ENCODE measurements at places on chromosomes 11 and 22.

DNA sequence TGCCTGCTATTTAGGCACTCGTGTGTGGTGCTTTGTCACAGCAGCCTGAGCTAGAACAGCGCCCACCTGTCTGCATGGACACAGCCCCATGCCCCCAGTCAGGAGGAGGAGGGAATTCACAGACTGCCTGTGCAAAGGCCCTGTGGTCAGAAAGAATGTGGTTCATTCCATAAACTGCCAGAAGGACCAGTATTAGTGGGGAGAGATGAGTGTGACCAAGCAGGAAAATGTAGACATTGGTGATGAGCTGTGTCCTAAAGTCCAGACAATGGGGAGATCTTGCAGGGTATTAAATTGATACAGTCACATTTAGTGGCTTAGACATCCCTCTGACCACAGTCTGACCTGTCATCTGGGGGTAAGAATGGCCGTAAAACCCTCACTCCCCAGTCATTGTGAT is 83.7 kb upstream of the LINC01488 start:
- no peak for DNase-seq

DNA sequence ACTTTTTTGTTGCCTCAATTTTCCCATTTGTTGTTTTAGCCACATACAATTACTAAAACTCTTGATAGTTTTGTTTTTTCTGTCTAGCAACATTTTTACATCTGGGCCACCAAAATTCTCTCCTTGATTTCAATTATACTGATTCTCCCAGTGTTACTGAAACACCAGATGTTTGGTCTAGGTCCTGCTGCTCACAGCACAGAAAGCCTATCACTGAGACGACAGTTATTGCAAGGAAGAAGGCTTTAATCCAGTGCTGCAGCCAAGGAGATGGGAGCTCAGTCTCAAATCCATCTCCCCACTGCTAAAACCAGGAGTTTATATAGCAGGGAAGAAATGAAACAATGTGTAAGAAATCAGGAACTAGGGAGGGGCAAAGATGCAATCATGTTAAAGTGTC is 837.7 kb upstream of the CNTN5 start:
- no peak for DNase-seq

DNA sequence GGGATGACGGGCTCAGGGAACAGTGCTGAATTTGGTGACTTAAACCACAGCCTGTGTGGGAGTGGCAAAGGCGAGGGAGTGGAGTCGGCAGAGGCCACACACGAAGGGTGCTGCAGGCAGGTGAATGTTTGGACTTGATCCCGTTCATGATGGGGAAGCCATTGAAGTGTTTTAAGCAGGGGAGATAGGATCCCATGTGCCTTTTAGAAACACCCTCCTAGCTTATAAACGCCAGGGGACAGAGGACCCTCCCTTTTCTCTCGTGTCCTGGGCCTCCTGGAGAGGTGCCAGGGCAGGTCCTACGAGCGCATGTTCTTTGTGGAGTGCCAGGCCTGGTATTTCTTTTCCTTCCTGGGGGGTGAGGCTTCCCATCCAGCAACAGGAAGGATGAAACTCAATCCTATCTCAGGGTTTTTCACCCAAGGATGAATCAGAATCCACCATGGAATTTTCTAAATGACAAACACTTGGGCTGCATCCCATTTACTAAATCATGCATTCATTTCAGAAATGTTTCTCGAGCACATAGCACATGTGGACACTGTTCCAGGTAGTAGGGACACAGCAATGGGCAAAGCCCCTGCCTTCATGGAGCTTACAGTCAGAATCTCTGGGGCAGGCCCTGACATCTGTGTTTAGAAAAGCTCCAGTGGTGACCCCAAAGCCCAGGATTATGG is 59.6 kb downstream of the CHRDL2 start:
- DNase-seq: no peak

GRCh38 chr22:43670513-43670912 is 141.6 kb downstream of the EFCAB6 start:
- DNase-seq: no peak

DNA sequence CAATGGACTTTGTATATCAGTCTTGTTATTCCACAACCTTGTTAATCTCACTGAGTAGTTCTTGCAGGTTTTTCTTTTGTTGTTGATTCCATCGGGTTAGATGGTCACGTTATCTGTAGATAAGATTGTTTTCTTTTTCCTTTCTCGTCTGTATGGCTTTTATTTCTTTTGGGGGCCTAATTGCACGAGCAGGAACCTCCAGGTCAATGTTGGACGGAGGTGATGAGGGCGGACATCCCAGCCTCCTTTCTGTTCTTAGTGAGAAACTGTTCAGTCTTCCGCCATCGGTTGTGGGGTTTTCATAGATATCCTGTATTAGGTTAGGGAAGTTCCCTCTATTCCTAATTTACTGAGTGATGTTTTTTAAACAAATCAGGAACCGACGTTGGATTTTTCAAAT is 4.8 kb upstream of the PRR33 start:
- no peak for DNase-seq

DNA sequence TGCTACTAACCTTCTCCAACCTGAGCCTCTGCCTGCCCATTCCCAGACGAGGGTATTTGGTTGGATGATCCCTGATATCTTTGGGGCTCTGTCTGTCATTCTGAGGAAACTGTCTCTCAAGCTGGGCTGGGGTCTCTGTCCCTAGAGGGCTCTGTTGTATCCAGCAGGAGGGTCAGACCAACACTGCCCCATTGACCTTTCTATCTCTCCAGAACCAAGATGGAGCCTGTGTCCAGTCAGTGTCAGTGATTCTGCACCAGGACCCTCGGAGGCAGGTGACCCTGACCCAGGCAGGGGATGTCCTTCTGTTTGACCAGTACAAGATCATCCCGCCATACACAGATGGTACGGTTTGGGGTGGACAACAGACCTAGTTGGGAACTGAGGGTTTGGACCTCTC is 21.9 kb downstream of the OTOG start:
- no peak for DNase-seq

GRCh38 chr11:45076761-45077160 is 69.7 kb upstream of the PRDM11 start:
- no peak for DNase-seq

DNA sequence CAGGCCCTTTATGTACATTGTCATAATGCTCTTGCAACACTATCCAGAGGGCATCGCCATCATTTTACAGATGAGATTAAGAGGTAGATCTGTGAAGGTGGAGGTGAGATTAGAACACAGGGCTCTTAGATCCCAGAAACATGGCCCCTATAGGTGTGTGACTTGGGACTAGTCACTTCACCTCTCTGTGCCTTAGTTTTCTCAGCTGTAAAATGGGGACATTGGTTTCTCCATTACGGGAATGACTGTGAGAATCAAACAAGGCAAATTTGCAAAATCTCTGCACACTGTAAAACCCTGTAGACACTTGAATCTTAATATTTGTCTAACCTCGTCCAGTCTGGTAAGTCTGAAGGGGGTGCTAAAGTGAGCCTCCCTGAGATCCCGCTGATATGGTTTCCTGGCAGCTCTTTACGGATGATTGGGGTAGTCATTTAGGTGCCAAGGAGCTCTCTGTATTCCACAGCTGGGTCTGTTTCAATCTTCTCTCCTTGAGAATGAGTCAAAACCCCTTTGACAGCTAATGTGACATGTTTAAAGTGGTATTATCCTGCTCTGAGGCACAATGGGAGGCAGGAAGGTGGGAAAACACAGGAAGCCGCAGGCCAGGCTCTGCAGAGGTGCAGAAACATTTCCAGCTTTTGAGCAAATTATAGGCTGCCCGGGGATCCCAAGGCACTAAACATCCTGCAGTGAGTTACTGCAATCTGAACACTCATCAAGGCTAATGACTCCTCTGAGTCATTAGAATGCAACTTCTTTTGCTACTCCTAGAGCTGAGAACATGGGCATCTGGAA is 140.8 kb downstream of the CCDC81 start:
- peak; percentile 81 for DNase-seq

DNA sequence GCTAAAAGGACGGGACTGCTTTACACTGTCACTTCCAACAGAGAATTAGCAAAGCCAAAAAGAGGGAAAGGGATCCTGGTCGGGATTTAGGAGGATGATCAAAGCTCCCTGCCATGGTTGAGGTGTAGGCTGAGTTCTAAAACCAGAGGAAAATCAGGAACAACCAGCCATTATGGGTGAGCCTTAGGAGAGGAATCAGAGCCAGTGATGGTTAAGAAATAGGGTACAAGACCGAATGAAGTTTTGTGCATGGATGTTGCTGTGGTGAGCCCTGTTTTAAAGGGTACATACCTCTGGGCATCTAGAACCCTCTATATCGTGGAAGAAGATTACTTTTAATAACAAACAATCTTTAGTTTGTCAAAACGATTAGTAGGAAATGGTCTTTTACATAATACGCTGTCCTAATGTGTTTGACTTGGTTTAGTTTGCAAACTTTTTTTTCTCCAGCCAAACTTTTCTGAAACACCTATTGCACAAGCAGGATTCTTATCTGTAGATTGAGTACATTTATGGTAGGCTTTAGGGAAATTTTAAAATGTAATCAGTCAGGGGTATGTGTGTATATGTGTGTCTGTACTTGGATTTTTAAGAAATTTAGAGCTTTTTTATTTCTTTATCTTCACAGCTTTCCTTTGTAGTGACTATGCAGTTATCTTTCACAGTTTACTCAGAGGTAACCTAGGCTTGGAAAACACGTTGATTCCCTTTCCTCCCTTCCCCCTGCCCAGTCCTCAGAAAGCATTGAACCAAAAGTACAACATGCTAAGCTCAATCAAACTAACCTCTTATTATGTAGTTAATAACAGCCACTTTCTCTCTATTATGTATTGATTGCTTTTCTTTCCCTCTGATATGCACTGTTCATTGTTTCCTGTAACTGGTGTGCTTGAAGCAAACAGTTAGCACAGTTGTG is 26.8 kb downstream of the TRIM44 start:
- no peak for DNase-seq

GRCh38 chr22:44731357-44731970 is 20.9 kb upstream of the ARHGAP8 start:
- DNase-seq: no peak

DNA sequence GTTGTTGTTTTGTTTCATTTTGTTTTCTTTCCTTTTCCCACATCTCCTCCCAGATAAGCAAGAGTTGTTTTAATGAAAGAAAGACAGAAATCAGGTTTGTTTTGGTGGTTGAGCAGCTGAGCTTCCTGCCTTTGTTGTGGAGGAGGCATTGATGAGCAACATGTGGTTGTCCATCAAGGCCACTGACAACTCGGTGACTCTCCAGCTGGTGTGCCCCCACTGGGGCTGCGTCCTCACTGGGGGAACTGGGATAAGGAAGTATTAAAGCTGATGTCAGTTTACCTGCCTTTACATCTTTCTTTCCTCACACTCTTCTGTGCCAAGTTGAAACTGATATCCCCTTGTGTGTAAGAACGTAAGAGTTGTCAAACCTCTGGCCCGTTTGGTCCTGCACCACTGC is 5.9 kb downstream of the VPS26B start:
- DNase-seq: no peak

GRCh38 chr22:39383841-39384625 is 15.5 kb upstream of the TAB1 start:
- DNase-seq: no peak

- no peak for DNase-seq
Observed at GRCh38 chr11:63557570-63557969, 5.6 kb downstream of the PLAAT2 start.

DNA sequence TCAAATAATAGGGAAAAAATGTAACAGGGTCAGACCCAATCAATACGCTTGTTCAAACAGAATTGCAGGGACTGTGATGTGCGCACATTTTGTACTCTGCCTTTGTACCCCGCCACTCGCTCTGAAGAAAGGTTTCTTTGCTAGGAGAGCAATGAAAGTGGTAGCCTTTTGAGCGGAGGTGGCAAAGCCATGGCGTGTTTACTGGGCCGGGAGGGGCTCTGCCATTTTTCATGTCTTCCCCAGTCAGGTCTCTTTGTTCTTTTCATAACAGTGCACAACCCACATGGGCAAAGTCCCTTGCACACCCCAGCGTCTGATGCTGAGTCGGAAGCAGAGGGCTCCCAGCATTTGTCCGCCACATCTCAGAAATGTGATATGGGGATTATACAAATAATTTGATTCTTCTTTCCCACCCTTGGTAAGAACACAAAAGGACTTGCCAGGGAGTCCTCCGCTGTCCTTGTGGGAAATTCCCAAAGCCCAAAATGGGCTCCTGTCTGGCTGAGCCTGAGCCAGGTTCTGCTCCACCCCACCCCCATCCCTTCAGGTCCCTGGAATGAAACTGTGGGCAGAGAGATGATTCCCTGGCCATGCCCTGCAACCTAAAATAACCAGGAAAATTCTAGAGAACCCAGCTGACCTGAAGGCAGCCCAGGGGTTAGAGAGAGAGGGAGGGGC is 36.6 kb downstream of the C11orf58 start:
- no peak for DNase-seq

DNA sequence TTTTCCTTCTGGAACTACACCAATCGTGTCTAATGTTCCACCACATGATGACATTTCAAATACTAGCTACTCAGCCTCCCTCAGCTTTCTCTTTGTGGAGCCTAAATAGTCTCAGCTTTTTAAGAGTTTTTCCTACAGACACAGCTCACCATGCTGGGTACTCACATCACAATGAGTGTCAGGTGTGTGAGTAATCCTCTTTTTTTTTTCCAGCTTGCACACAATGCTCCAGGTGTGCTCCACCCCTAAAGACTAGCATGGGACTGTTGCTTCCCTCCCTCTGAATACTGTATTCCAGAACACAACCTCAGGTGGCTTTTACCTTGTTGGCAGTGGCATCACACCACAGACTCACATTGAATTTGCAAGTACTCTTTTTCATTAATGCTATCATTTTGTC is 11.7 kb downstream of the BTG4 start:
- no peak for DNase-seq

DNA sequence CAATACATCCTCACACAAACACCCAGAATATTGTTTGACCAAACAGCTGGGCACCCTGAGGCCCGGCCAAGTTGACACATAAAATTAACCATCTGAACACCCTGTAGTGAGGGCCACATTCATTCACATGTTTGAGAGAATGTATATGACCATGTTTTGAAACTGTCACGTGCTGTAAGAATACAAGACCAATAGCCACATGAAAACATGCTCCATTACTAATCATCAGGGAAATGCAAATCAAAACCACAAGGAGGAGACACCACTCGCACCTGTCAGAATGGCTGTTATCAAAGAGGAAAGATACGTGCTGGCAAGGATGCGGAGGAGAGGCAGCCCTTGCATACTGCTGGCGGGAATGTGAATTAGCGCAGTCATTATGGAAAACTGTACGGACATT is 38.3 kb upstream of the IGSF9B start:
- no peak for DNase-seq

- DNase-seq: no peak
Observed at GRCh38 chr22:40236131-40236665, 58.5 kb downstream of the TNRC6B start.

- no peak for DNase-seq
Observed at GRCh38 chr11:3659595-3660515, 11.3 kb downstream of the CHRNA10 start.

Measured in AG09309 (cell line).